Retina (tissue), 1 donor: ENCODE measurements at places on chromosomes 11 and 22.
A peak's percentile ranks its signal among the peaks of the same experiment; 100 is the strongest.

- peak; percentile 62 for DNase-seq
Measured at GRCh38 chr11:116379185-116379828, 393.5 kb downstream of the BUD13 start.

- peak; percentile 63 for DNase-seq
Measured at GRCh38 chr11:123682696-123683410, 28.4 kb upstream of the SCN3B start.

GRCh38 chr22:29253561-29254285 is 14.1 kb downstream of the RHBDD3 start:
- DNase-seq, result no peak

DNA sequence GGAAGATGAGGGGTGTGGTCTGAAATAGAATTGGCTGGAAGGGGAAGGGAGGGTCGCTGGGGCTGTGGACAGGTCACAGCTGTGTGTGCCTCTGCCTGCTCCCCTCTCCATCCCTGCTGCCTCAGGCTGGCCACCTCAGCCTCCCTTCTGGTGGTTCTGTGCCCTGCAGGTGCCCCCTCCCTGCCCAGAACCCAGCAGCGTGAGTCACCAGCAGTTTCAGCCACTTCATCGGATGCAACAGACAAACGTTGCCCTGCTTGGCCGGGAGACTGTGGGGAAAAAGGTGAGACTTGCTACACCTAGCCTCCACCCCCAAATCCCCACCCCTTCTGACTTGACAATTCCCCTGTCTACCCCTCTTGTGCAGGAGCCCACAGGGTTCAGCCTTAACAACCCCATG is 21.8 kb upstream of the LRRC10B start:
- DNase-seq, result no peak

DNA sequence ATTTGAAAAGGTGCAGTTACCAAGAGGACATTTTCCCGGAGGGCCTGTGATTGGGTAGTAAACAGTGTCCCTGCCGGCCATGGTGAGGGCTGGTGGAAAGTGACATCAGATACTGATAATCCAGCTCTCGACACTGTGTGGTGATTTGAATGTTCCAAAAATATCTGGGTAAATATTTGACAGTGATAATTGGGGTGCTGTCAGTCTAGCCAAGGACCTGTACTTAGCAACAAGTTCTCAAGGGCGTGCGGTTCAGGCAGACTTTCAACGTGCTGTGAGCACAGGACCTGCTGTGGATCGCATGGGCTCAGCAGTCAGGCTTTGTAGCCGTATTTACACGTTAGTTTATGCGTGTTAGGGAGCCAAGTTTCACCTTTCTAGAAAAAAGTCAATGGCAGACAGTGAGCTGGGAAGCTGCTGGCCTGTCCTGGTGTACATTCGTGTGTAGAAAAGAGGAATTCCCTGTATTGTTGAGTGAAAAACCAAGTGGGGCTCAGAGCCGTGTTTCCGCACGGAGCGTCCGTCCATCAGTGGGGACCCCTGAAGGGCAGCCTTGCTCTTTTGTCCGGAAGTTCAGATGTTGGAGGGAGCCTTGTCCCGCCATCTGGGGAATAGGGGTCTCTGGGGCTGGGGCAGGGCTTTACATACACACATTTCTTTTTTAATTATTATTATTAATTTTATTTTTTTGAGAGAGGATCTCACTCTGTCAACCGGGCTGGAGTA is 11.3 kb downstream of the TRMU start:
- no peak for DNase-seq

- no peak for DNase-seq
Measured at GRCh38 chr22:50711446-50712340, 26.3 kb upstream of the ACR start.
